ENCODE measurements at places on chromosomes 3 and 15. TPM values are rescaled to one million over a fixed set of nuclear protein-coding genes. Genes with fewer than 3 reads are reported as not detected.
A peak's percentile ranks its signal among the peaks of the same experiment; 100 is the strongest.

- H3K36me3 ChIP-seq: no peaks in the 10 kb centered on the region
- H3K4me3 ChIP-seq: no peak overlapping the region
- no peak overlapping the region for H3K27ac ChIP-seq
- H3K4me1 ChIP-seq: peaks cover 44% of the 10 kb centered on the region
These were observed 191.1 kb downstream of the PDZRN3 start for GRCh38 chr3:73433687-73434086.

DNA sequence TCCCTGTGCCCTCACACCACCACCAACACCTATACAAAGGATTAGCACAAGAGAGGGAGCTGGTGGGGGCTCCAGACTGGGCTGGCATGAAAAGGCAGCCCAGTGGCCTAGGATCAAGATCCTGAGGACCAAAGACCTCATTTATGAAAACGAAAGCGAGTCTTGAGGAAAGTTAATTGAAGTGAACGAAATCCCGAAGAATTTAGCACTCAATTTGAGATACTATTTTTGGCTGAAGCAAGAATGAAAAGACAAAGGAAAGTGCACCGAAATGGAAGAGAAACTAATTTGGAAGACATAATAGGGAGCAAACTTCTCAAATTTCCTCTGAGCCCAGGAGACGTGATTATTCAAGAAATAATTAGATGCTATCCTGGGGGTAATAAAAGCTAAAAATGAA lies 68.7 kb upstream of the SLC6A11 start:
- no peak overlapping the region for H3K4me3 ChIP-seq
- peaks cover 19% of the 10 kb centered on the region for H3K27me3 ChIP-seq
- no peaks in the 10 kb centered on the region for H3K36me3 ChIP-seq
- no peaks in the 10 kb centered on the region for H3K4me1 ChIP-seq
- DNase-seq: no peak
- H3K27ac ChIP-seq: no peak overlapping the region

GRCh38 chr15:37094333-37094914 lies 5.9 kb downstream of the MEIS2 start:
- H3K4me1 ChIP-seq: peaks cover 44% of the 10 kb centered on the region
- no peaks in the 10 kb centered on the region for H3K36me3 ChIP-seq
- no peaks in the 10 kb centered on the region for H3K27me3 ChIP-seq
- H3K27ac ChIP-seq: peak overlapping the region; percentile 93
- no peak for DNase-seq

- H3K27ac ChIP-seq: no peak overlapping the region
- H3K36me3 ChIP-seq: no peaks in the 10 kb centered on the region
- no peaks in the 10 kb centered on the region for H3K4me1 ChIP-seq
- no peak overlapping the region for H3K4me3 ChIP-seq
- no peak for DNase-seq
- H3K27me3 ChIP-seq: no peaks in the 10 kb centered on the region
These were observed 183.8 kb upstream of the THRB start for GRCh38 chr3:24678421-24678865.

- H3K4me1 ChIP-seq: no peaks in the 10 kb centered on the region
- DNase-seq: no peak
- H3K27ac ChIP-seq: no peak overlapping the region
These were observed 203.1 kb downstream of the MINAR1 start for GRCh38 chr15:79635149-79635771.

DNA sequence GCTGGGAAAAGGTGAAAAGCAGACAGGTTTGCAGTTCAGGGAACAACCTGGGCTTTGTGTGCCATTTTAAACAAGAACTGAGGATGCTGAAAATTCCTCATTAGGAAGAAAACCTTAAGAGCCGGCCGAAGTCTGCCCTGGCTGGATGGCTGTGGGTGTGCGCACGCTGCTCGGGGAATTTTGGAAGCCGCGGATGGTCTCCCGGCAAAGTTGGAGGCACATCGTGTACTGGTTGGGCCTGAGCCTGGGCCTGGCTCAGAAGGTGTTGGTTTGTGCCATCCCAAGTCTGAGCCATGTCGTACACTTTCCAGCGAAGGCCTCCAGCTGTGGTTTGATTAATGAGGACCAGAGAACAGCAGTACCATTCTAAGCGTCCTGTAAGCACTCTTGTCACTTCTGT lies 188.2 kb downstream of the ATP10A start:
- peak; percentile 56 for DNase-seq
- H3K27me3 ChIP-seq: no peaks in the 10 kb centered on the region
- no peak overlapping the region for H3K27ac ChIP-seq
- no peaks in the 10 kb centered on the region for H3K36me3 ChIP-seq

DNA sequence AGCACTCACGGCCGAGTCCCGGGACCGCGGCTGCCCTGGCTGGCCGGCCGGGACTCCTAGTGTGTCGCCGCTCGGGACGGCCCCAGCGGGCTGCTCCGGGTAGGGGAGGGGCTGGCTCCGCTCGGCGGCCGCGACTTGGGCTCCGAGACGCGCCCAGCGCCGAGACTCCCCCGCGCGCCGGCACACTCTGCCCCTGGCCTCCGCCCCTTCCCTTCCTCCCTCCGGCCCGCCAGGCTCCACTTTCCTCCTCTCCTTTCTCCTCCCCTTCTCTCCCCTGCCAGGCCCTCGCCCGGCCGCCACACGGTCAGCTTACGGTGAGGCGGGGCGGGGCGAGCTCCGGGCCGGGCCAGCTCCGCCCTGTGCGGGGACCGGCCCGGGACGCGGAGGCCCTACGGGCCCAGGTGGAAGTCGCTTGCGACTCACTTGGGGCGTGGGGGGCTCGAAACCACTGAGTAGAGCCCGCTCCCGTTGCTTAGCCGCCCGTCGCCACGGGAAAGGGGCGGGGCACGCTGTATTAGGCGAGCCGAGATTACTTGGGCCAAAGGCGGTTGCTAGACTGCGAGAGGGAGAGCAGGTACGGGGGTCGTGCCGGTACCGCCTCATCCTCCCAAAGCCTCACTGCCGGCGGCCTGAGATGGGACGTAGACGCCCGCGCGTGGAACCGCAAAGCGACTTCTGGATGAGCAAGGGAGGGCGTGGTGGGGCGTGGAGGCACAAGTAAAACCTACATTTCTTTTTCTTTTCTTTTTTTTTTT lies at the start of gene ITGB5:
TSS of gene ITGB5 (minus strand) at position 189 of the 755 bp plus-strand sequence. CDS start 365 bp downstream, outside the sequence.
- DNase-seq: peak; percentile 85
- peak within 1 kb of the TSS; percentile 92 for H3K4me3 ChIP-seq
- H3K27me3 ChIP-seq: no peaks in the 10 kb centered on the region
- H3K36me3 ChIP-seq: no peaks in the 10 kb centered on the region
- peak within 1 kb of the TSS; percentile 95 for H3K27ac ChIP-seq
- peaks cover 37% of the 10 kb centered on the region for H3K4me1 ChIP-seq

DNA sequence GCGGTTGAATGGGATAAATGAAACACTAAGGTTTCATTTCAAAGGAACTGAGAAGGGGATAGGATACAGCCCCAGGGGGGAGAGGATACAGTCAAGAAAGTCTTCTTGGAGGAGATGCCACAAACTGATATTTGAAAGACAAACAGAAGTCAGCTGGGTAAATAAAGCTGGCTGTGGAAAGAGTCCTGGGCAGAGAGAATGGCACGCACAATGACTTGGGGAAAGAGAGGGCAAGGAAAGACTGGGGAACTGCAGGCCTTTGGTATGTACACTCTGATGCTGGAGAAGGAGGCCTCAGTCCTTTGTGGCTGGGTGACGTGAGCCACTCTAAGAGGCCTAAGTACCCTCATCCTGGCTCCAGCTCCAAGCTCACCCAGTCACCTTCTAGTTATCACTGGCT lies 45.2 kb upstream of the LMCD1 start:
- no peak overlapping the region for H3K4me3 ChIP-seq
- no peaks in the 10 kb centered on the region for H3K27me3 ChIP-seq
- no peak for DNase-seq
- no peaks in the 10 kb centered on the region for H3K4me1 ChIP-seq

DNA sequence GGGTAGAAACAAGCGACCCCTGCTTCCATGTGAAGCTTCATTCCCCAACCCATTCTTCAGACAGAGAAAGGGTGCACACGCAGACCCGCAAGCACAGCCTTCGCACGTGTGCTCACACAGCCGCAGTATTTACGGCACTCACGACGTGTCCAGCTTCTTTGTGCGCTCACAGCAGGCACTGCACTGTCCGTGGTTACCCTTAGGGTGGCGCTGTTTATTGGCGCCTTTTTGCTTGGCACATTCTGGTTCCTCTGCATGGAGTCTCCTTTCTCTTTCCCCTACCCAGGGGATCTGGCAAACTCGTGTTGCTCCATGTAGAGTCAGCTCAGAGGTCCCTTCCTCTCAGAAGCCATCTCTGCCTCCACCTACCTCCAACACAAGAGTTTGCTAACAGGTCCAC lies 115.1 kb downstream of the SLCO3A1 start:
- no peak overlapping the region for H3K27ac ChIP-seq
- H3K27me3 ChIP-seq: no peaks in the 10 kb centered on the region
- H3K4me3 ChIP-seq: no peak overlapping the region
- no peak for DNase-seq
- H3K36me3 ChIP-seq: no peaks in the 10 kb centered on the region
- H3K4me1 ChIP-seq: peaks cover 40% of the 10 kb centered on the region

DNA sequence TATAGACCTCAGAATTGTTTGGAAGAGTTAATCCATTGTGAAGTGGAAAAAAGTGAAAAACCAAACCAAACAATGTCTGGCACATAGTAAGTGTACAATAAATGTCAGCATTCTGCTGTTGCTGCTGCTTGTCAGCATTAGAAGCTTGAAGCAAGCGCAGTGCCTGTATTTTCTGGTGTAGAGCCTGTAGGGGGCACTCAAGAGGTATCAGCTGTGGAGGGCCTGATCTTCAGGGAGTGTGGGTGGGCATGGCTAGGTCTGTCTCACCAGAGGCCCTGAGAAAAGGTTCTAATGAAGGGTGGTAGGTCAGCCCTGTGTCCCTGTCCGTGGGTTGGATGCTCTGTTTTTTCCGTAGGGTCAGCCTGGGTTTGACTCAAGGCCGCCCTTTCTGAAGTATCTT lies 3.6 kb downstream of the ADAMTSL3 start:
- H3K27me3 ChIP-seq: no peaks in the 10 kb centered on the region
- no peaks in the 10 kb centered on the region for H3K36me3 ChIP-seq
- H3K27ac ChIP-seq: peak overlapping the region; percentile 15
- no peak for DNase-seq
- H3K4me3 ChIP-seq: no peak overlapping the region
- H3K4me1 ChIP-seq: peaks cover 55% of the 10 kb centered on the region

GRCh38 chr3:59514865-59515482 lies 465.1 kb upstream of the CFAP20DC start:
- no peak overlapping the region for H3K27ac ChIP-seq
- DNase-seq: no peak
- no peak overlapping the region for H3K4me3 ChIP-seq
- H3K36me3 ChIP-seq: no peaks in the 10 kb centered on the region
- no peaks in the 10 kb centered on the region for H3K4me1 ChIP-seq
- H3K27me3 ChIP-seq: no peaks in the 10 kb centered on the region

ATP8B4 gene
- 1.2 TPM for polyA plus RNA-seq

MESP2 gene
- not detected for polyA plus RNA-seq

PRR20G gene
- not detected for polyA plus RNA-seq

MUC13 gene
- 0.15 TPM for polyA plus RNA-seq

ESYT3 gene
- polyA plus RNA-seq: 0.42 TPM

ARGFX gene
- not detected for polyA plus RNA-seq

ARHGEF3 gene
- polyA plus RNA-seq: 9.3 TPM
